ENCODE measurements at places on chromosomes 4 and X.

DNA sequence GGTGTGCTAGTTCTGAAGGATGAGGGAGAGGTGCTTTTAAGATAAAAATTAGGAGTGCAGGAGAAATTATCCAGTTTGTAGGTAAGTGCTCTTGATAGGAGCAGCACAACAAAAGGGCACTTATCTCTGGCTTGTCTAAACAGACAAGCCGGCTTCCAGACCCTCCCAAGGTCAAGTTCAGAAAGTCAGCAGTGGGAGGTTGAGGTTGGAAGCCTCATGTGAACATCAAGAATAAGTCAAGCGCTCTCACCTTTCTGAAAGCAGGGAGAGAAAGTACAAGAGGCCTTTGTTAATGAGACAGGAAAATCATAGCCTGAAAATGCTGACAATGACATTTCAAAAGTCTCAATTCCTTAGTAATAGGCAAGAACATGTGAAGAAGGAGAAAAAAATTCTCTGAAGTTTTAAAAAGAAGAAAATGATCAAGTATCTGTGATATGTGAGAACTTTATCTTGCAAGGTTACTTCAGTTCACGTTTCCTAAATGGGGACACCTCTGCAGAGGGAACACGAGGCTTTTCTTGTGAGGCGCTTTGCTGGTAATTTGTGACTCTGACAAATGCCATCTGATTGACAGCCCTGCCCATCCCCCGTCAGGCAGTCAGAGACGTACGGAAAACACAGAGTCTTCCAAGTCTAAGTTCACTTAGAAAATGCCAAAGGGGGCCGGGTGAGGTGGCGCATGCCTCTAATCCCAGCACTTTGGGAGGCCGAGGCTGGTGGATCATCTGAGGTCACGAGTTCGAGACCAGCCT lies 62.2 kb downstream of the TIGD2 start:
- DNase-seq, result no peak

GRCh38 chr4:25207997-25208396 lies 25.8 kb upstream of the PI4K2B start:
- no peak for DNase-seq

DNA sequence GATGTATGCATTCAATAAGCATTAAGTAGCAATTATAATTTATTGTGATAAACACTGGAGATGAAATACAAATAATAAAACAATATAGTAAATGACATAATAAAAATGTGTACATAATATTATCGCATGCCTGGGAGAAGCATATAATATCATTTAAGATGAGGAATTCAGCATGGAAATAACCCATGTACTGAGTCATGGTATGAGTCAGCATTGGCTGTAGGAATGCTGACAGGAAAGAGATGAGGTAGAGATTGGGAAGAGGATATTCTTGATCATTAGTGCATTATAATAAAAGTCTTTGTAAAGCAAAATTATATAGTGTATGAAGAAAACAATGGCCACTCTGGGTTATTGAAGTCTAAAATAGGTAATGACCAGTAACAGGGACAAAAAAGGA lies 82.8 kb downstream of the MAGEB10 start:
- DNase-seq, result no peak

DNA sequence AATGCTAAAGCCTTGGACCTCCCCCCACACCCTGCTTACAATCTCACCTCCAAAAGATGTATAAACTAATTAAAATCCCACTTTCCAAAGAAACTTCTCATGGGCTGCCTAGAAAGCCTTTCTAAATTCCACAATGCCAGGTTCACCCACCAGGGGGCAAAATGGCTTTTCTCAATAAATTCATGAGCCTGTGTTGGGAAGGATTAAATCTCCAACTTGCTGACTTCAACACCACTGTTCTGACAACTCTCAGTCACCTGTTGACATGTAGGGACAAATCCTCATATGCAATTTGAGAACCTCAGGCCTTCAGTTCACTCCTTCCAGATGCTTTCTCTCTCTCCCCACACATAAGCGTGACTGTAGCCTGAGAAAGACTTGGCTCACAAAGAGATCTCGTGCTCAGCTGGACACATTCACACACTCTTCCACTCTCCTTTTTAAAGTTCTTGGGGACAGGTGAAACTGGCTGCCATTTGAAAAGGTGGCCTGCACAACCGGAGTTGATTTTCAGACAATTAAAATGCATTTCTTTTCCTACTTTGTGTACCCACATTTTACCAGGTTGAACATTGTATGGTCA lies 88.6 kb upstream of the PRPS2 start:
- DNase-seq, result no peak

DNA sequence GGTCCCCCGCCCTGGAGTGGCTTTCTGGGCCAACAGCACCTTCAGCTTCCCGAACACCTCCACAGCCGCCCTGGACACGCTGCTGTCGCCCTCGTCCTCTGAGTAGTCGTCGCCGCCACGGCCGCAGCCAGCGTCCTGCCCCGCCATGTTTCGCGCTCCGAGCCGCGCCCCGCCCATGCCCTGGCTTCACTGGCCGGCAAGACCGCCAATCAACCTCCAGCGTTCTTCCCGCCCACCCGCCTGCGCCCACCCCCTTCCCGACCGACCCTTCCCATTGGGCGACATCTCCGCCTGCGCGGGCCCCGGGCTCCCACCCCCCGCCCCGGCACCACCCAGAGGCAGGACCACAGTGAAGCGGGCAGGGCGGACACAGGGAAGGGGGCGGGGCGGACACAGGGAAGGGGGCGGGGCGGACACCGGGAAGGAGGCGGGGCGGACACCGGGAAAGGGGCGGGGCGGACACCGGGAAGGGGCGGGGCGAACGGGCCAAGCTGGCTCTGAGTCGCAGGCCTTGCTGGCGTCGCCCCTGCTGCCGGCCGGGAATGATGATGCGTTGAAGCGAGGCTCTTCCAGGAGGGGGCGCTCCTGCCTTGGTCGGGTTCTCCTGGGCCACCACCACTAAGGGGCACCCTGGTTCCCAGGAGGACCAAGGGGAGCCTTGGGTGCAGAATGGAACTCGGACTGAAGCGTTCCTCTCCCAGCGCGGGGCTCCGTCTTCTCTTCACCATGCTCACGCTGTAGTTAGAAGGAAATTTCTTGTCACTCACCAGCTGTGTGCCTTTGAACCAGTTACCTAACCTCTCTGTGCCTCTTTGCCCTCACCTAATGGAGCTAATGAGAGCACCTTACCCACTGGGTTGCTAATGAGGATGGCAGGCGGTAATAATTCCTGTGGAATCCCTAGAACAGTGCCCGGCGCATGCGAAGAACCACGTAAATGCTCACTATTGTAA lies at the start of gene HAUS7:
TSS of gene HAUS7 (minus strand) at position 166 of the 953 bp plus-strand sequence. CDS start at position 147, 19 bp downstream.
- DNase-seq, result peak; percentile 86

GRCh38 chrX:136780763-136781162 lies at the start of gene ARHGEF6:
ARHGEF6 (minus strand) TSS chrX:136780932; CDS start chrX:136780882, 50 bp downstream.
- DNase-seq, result peak; percentile 62

DNA sequence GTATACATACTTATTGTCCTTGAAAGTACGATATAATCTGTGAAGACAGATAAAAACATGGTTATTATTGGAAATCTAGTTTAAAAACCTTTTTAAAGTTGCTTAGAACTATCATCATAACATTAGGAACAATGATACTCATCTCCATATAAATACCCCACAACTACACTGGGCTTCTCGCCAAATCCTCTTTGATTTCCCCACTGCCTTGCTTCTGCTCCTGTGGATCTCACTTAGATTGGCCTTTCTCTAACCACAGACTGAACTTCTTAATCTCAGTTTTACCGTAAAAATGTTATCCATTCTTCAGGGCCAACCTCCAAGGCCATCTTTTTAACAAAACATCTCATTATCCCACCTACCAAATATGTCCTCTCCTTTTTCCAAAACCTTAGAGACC lies 77.6 kb downstream of the PRKG2 start:
- DNase-seq, result no peak

GRCh38 chr4:3304831-3305609 lies 12.2 kb downstream of the RGS12 start:
- no peak for DNase-seq

DNA sequence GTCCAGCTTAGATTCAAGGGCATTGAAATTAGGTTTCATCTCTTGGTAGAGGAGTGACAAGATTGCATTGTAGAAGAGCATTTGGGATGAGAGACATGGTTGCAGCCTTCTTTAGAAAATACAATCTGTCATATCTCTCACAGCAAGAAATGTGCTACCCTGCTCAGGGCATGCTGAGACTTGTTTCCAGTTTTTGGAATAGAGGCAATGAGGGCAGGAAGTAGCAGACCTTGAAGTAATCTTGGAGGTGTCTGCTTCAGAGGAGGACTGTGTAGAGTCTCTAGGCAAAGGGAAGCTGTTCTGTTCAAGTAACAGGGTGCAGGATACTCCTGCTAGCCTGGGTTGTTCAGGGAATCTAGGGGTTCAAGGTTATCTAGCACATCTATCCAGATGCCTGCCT lies 116.1 kb upstream of the ZNF827 start:
- DNase-seq, result no peak

DNA sequence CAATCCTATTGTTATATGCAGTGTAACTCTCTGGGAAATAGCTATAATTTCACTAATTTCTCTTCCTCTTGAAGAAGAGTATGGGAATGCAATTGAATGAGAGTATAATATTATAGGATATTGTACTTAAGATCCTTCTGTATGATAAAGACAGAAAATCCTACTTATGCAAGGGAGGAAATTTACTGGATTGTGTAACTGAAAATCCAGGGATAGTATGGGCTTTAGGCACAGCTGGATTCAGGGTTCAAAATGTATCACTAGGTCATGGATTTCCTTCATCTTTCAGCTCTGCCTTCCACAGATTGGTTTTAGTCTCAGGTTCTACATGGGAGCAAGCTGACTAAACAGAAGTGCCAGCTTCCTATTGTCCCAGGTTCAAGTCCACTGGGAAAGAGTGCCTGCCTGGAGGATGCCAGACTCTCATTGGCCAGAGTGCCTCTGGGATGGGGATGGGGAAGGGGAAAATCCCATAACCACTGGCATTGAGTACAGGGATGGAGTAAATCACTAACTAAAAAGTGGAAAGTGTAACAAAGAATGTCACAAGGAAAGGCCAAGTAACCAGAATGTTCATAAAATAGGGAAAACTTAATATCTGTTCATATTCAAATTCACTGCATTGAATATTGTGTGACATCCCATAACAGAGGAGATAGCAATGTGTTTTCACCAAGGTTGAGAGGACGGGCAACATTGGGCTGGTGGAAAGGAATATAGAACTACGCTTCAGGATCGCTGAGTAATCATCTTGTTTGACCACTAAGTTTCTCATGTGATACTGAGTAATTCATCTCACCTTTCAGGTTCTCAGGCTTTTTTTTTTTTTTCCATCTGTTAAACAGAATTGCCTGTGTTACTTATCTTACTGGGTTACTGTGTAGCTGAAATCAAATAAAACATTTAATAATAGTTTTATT lies 75.7 kb downstream of the ANXA3 start:
- no peak for DNase-seq

- DNase-seq, result no peak
Observed at GRCh38 chr4:129136433-129136832, 40.5 kb downstream of the C4orf33 start.

- no peak for DNase-seq
Observed at GRCh38 chr4:85512446-85513205, 37.7 kb downstream of the ARHGAP24 start.

DNA sequence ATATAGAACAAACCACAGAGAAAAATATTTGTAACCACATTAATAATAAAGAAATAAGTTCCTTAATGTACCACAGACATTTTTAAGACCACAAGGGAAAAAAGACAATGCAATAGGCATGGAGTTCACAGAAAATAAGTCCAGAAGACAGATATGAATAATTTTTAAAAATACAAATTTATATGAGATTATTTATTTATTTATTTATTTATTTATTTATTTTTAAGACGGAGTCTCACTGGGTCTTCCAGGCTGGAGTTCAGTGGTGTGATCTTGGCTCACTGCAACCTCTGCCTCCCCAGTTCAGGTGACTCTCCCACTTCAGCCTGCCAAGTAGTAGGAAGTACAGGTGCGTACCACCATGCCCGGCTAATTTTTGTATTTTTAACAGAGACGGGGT lies 53.7 kb downstream of the THAP9 start:
- DNase-seq, result no peak

- DNase-seq, result no peak
Observed at GRCh38 chr4:179164267-179164999, 1722.2 kb upstream of the AGA start.

- DNase-seq, result no peak
Observed at GRCh38 chr4:8316251-8316771, 46.8 kb downstream of the HTRA3 start.

DNA sequence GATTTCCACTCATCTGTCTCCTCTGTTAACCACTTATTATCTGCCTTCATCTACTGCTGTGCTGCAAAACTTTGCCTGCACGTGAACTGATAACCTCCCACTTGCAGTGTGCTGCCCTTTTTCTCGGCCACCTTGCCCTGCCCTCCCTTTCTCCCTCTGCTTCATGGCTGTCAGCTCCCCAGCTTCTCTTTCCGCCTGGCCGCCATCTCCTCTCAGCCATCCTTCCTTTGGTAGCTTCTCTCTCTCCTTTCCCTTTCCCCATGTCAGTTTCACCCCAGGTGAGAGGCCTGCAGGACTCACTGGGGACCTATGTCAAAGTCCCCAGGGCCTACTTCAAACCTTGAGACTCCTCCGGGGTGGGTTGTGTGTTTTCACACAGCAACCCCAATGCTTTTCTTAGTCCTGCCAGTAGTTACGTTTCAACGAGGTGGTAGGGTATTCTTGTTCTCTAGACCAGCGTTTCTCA lies 6.6 kb downstream of the MSL3 start:
- no peak for DNase-seq

DNA sequence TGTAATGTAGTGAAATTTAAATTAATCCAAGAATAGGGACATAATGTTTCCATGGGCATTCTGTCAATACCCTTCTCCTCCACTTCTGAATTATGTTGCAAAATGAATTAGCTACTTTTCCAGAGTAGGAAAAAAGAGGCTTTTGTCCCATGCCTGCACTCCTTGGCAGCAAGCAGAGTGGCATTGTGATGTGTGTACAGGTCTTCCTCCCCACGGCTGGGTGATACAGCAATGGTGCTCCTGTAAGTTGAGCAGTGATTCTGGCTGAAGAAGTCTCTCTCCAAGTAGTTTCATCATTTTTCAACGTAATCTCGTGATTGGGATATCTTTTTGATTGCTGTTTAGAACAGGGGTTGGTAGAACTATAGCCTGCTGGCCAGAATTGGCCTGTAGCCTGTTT lies 59.9 kb downstream of the KIT start:
- no peak for DNase-seq

- no peak for DNase-seq
Observed at GRCh38 chrX:15319075-15319474, 3.6 kb upstream of the ASB11 start.

GRCh38 chr4:3291411-3291968 lies 1.3 kb upstream of the RGS12 start:
- no peak for DNase-seq

GRCh38 chrX:118975831-118976598 lies 1.6 kb downstream of the LONRF3 start:
- no peak for DNase-seq

Measured in GDM1 (cell line).